Activated T-helper 2 cell treated with anti-CD3 and anti-CD28 coated beads, Interferon-gamma antibody, Interleukin-2, Interleukin-4, amounts not matched to agents 10 μg/mL and 5 μg/mL and 100 μg/mL, durations not matched to agents 14 hours and 24 hours and 36 hours (primary cell): ENCODE measurements at places on chromosomes 5 and 9.
A peak's percentile ranks its signal among the peaks of the same experiment; 100 is the strongest.

DNA sequence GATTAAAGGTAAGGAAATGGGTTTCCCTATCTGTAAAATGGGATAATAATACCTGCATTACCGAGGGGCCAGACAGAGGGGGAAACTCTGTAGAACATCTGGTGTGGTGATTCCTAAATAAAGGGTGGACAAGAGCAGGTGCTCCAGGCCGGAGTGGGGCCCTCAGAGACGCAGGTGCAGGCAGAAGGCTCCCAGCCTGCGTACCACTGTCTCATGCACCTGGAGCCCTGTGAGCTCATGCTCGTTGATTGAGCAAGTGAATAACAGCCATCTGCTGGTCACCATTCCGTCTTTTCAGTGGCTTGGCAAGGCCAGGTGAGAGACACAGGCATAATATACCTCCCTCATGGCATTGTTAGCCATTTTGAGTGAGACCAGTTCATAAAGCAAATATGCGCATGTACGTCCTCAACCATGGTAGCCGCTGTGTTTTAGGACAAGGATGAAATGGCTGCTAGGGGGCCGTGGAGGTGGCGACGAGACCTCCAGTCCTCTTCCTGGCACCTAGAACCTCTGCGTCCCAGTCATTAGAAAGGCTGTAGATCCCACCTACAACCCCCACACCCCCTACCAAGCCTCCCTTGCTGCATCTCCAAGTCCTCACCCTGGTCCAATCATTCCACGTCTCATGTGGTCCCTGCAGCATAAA, 198.0 kb upstream of the MVB12B start:
- DNase-seq: no peak

DNA sequence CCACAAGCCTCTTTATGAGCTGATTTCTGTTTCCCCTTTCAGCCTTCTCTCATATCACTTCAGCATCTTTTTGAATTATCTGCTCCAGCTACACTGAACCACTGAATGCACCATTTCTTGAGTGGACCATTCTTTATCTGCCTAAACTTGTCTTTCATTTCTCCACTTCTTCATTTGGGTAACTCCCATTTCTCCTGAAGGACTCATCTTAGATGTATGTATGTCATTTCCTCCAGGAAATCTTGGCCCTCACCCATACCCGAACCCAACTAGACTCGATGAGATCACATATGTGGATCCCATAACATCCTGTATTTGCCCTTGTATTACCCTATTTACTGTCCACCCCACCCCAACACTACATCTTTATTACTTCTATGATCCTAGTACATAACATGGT, 249.8 kb downstream of the KIF4B start:
- no peak for DNase-seq

GRCh38 chr5:150347003-150347402, 10.5 kb upstream of the TCOF1 start:
- no peak for DNase-seq

GRCh38 chr5:136114414-136115125, 18.1 kb upstream of the SMAD5 start:
- no peak for DNase-seq

DNA sequence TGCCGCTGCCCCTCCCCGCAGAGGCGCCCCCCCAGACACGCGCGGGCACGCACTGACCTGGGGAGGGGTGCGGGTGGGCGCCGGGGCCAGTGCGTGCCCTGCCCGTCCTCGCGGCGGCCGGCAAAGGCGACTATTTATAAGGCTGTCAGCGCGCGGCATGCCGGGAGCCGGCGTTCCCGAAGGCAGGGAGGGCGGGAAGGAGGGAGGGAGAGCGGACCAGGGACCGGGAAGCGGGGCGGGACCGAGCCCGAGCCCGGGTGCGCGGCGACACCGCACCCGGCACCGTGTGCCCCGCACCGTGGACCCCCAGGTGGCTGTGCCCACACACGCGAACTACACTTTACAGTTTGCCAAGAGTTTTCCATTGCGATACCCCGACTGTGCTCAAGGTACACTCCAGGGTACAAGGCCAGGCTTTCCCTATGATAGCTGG, at the start of gene AK1:
Gene AK1 (minus strand): TSS at position 110 of the 433 bp plus-strand sequence. CDS start 3,058 bp downstream, outside the sequence.
- no peak for DNase-seq

DNA sequence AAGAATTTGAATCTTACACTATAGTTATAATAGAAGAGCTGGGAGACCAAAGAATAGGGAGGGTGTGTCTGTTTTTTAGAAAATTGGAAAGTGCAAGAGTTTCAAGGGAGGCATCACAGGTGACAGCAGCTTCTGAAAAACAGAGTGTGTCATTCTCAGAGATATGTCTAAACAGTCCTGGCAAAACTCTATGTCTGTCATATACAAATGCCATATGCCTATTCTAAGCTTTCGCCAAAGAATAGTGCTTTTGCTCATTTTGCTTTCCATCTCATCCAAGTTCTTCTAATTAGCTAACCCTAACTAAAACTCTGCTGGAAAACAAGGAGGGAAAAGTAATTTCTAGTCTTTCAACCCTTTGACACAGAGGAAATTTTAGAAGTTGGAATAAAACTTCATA, 388.0 kb upstream of the TYRP1 start:
- no peak for DNase-seq

GRCh38 chr5:15711892-15712291, 211.9 kb downstream of the FBXL7 start:
- DNase-seq: no peak

GRCh38 chr9:112005939-112006338, 109.3 kb downstream of the UGCG start:
- no peak for DNase-seq

- no peak for DNase-seq
These were observed 31.0 kb downstream of the TMEM252 start for GRCh38 chr9:68509689-68510088.

GRCh38 chr9:138009803-138010690, 132.5 kb downstream of the CACNA1B start:
- no peak for DNase-seq

DNA sequence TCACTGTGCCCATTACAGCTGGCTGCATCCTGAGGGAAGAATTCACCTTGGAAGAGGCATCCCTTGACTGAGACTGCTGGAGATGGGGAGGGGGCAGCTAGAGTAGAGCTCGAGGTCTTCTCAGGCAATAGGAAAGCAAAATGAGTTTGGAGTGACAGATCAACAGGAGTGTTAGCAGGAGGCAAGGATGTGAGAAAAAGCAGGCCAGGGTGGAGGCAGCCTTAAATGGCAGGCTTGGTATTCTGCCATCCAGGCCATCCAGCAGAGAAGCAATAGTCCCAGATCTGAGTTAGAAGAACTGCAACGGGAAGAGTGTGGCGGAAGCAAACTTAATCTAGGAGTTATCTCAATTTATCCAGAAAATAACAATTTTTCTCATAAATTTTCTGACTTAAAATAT, 6.1 kb downstream of the ADAMTS12 start:
- DNase-seq: no peak

DNA sequence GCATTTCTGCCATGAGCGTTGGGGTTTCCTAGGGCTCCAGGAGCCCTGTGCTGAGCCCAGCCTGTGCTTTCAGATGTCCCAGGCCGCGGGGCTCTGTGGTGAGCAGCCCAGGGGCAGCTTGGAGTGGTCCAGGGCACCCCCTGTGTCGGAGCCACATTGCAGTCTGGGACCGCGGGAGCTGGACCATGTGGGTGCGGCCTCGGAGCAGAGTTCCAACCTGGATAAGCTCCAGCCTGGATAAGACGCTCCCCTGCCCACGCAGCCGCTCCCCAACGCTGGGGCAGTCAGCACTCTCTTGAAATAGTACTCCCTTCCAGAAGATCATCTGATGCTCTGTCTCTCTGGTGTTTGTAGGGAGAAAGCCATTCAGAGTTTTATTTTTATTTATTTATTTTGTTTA, 111.1 kb downstream of the WNK2 start:
- no peak for DNase-seq

DNA sequence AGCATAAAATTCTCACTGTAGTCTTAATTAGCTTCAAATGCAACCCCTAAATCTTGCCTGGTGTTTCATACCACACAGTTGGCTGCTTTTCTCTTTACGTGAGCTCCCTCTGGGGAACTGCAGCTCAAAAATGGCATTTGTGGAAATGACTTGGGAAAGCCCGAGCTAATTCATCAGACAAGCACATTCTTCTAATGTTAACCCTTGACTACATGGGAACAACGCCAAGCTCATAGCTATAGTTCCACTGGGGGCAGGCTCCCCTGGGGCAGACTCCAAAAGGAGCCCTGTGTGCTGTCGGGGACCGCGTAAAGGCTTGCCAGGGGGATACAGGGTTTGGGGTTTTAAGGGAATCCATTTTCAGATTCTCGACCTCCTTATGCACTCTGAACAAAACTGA, 301.4 kb upstream of the DAP start:
- no peak for DNase-seq

GRCh38 chr5:57202811-57203210, 29.0 kb downstream of the GPBP1 start:
- no peak for DNase-seq

GRCh38 chr5:159102311-159102934, 2.7 kb upstream of the EBF1 start:
- DNase-seq: no peak

- DNase-seq: no peak
These were observed 27.0 kb downstream of the RAPGEF6 start for GRCh38 chr5:131607903-131608540.

DNA sequence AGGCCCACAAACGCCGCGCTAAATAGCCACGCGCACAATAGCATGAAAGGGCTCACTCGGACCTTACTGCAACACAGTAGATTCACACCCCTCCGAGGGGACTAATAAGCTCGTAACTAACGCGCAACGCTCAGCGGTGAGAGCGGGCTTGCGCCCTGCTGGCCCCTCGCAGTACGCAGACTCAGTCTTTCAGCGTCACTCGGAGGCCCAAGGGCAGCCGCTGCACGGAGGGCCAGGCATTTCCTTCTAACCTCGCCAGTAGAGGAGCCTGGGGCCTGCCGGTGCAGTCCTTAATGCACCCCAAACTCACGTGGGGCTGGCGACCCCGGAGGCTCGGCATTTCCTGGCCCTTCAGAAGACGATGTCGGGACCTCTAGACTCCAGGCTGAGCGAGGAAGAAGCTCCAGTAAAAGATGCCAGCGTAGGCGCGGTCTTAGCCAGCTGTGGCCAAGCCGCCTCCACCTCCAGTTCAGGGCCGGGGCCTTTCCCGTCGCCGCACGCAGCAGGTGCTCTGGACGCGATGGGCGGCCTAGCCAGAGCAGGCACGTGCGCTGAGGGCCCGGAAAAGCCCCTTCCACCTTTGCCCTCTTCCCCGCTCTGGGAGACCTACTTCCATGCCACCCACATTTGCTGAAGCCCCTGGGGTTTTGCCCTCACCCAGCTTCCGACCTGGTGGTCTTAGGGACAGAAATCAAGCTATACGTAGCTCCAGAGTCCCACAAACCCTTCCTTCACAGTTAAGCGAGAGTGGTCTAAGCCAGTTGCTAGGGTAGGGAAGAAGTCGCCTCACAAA, 38.3 kb upstream of the TIFAB start:
- DNase-seq: no peak

GRCh38 chr5:35240892-35241291, 10.6 kb upstream of the PRLR start:
- DNase-seq: no peak

GRCh38 chr5:83539463-83539790, 67.9 kb downstream of the VCAN start:
- DNase-seq: no peak

- DNase-seq: no peak
These were observed 19.2 kb downstream of the BHMT start for GRCh38 chr5:79130781-79131180.

DNA sequence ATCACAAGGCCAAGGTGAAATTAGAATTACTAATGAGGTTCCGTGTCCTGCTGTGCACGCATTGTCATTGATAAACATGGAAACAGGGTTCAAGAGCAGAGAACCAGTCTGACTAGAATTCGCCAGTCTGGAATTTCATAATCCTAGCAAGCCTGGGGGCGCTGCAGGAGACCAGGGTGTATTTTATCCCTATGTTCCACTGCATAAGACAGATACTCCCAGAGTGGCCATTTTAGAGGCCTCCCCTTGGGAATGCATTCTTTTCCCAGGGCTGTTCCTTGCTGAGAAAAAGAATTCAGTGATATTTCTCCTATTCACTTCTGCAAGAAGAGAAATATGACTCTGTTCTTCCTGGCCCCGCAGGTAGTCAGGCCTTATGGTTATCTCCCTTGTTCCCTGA, 1387.7 kb downstream of the MAT2B start:
- DNase-seq: no peak

- no peak for DNase-seq
These were observed 12.7 kb upstream of the HEXB start for GRCh38 chr5:74672215-74672877.

DNA sequence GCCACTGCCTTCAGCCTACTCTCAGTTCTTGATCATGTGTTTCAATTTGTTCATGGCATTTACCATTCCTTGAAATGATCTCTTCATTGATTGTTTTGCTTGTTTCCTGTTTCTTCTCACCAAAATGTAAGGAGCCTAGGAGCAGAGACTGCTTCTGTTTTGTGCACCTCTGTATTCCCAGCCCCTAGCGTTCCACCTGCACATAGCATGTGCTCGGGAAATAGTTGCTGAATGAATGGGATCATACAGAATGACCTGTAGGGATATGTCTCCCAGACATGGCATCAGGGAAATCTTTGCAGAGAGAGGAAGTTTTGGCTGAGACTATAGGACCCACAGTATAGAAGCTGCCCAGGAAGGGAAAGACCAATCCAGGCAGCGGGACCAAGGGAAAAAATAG, 6.2 kb upstream of the CERCAM start:
- no peak for DNase-seq

GRCh38 chr9:126303488-126303887, 23.1 kb upstream of the MVB12B start:
- DNase-seq: no peak

GRCh38 chr5:150195736-150196485, 6.0 kb downstream of the SLC6A7 start:
- no peak for DNase-seq

- DNase-seq: peak; percentile 65
These were observed 1.4 kb downstream of the IQGAP2 start for GRCh38 chr5:76404223-76405211.

- DNase-seq: no peak
These were observed 71.5 kb downstream of the DAP start for GRCh38 chr5:10689391-10690081.

DNA sequence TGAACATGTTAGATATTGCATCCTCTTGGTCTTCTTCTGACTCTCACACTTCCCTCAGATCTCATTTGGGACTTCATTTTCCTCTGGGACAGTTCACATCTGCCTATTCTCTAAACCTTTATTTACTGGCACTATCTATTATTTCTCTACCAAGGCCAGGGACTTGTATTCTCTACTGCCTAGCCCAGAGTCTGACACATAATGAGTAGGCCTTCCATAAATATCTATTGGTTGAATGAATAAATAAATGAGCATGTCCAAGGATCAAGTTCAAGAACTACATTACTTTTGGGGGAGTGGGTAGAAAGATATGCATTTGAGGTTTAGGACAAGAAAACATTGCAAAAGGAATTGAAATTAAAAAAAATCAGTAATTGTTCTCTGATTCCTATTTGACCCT, 250.3 kb downstream of the TRIM32 start:
- no peak for DNase-seq

- no peak for DNase-seq
These were observed 45.2 kb downstream of the ENC1 start for GRCh38 chr5:74595143-74595925.
